ENCODE measurements at places on chromosomes 11 and 22.
A peak's percentile ranks its signal among the peaks of the same experiment; 100 is the strongest.

- no peak for DNase-seq
These were observed 34.1 kb downstream of the PAMR1 start for GRCh38 chr11:35491231-35491871.

DNA sequence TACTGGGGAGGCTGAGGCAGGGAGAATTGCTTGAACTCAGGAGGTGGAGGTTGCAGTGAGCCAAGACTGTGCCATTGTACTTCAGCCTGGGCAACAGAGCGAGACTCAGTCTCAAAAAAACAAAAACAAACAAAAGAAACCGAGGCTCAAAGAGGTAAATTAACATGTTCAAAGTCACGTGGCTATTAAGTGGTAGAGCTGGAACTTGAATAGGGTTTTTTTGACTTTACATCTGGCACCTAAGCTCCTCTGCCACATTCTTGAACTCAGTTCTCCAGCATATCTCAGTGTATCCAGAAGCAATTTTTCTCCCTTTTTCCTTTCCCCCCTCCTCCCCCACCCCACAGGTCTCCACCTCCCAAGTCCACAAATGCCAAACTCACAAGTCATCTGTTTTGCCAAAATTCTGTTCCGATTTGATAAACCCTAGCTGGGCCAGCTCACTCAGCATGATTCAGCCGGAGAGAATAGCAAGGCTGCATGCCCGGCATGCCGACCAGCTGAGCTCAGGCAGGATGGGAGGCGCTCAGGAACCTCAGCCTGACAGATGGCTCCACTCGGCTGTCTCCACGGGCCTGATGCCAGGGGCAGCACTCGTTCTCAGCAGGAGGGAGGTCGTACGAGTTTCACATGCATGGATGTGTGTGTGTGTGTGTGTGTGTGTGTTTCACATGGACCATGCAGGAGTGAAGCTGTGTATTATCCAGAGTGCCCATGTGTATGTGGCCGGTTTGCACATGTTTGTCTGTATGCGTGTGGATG, 63.2 kb upstream of the RRAS2 start:
- DNase-seq: peak; percentile 25

DNA sequence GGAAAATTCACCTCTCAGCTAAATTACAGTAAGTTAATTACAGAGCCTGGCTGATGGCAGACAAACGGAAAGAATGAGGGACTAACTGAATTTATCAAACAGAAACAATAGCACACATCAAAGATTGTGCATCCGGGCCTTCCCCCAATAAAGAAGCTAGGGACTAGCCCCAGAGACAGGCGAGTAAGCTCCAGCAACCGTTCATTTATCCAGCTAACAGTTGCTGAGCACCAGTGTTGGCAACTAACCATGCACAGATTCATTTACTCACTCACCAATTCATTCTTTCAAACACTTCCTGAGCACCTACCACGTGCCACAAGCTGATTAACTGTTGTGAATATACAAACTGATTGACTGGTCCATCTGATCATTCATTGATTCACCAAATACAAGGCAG, 51.2 kb downstream of the SMCO4 start:
- DNase-seq: no peak

DNA sequence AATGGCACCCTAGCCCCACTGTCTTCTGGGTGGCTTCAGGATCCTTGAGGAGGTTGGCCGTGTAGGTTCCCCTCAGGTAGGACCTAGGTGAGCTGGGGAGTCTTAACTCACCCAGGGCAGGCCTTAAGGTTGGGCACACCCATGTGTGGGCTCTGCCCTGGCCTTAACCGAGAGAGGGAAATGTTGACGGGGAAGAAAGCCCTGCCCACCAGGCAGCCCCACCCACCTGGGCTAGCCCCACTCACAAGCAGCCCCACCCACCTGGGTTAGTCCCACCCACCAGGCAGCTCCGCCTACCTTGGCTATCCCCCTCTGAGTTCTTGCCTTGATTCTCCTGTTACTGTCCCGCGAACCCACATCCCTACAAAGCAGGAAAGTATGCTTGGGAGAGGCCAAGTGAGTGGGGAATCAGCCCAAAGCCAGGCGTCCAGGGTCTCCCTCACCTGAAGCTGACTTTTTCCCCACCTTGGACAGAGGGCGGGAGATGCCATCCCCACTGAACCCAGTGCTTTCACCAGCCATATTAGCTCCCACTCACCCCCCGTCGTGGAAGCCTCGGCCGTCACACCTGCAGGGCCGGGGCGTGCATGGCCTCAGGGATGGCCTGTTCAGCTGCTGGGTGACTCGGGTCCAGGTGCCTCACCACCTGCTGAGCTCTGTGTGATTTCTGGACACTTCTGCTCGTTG, at the start of gene MYEOV:
MYEOV (plus strand) TSS at position 337 of the 687 bp plus-strand sequence. CDS start 1,200 bp downstream, outside the sequence.
- DNase-seq: no peak

- DNase-seq: no peak
These were observed 98.1 kb downstream of the BBOX1 start for GRCh38 chr11:27138716-27139115.

DNA sequence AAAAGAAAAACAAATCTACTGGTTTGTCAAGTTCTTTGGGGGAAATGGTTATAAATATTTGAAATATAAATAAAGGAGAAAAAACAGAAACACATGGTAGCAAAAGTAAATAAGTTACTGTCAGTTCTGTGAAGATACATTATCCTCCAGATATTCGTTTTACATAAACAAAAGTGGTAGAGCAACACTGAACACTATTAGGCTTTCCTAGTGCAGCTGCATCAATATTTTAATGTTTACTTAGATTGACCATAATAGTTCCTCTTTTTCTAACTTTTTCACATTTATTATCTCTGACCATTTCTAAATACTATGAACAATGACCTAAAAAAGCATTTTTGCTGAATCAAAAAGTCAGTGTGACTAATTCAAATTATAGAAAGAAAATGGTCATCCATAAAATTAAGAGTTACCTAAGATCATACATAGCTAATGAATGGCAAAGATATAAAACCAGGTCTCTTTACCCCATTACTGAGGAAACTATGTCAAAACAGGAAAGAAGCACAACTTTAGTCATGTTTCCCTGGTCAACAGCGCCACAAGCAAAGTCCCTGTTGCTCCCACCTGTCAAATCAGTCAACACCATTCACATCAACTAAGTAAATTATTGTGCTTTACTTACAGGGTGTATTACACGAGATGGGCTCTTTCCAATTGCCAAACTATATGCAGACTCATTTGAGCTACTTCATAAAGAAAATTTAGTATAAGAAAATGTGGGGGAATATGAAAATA, 38.5 kb downstream of the SBF2 start:
- no peak for DNase-seq

GRCh38 chr22:23121424-23121823, 20.4 kb downstream of the RSPH14 start:
- no peak for DNase-seq

DNA sequence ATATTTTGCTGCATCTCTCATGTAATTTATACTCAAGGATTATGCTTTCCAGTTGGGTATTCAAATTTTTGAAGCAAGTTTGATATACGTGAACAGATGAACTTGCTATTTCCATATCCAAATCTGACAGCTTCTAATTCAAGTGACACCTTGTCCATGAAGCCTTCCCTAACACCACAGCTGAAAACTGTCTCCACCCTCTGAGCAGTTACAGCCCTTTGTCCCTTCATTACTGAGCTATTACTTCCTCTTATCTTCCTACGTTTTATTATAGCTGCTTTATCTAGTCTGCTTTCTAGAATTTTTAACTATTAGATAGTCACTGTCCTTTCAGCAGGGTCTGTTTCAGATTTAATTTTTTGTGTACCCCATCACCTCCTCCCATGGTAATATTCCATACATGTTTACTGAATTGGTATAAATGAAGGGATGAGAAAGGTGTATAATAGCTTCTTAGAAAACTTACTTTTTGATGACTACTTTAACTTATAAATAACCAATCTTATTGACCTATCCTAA, 13.3 kb upstream of the PRSS23 start:
- no peak for DNase-seq

- DNase-seq: no peak
These were observed 6.1 kb downstream of the SREBF2 start for GRCh38 chr22:41838842-41839618.
